ENCODE measurements at places on chromosomes 6 and 20.

- no peak for DNase-seq
Measured at GRCh38 chr6:6694368-6694780, 105.9 kb downstream of the LY86 start.

GRCh38 chr6:166627875-166628801 lies 1.1 kb upstream of the RPS6KA2 start:
- DNase-seq, result peak; percentile 79

- no peak for DNase-seq
Measured at GRCh38 chr20:63542031-63542559, 4.9 kb upstream of the PTK6 start.

GRCh38 chr6:397604-398003 lies 6.1 kb downstream of the IRF4 start:
- DNase-seq, result no peak

DNA sequence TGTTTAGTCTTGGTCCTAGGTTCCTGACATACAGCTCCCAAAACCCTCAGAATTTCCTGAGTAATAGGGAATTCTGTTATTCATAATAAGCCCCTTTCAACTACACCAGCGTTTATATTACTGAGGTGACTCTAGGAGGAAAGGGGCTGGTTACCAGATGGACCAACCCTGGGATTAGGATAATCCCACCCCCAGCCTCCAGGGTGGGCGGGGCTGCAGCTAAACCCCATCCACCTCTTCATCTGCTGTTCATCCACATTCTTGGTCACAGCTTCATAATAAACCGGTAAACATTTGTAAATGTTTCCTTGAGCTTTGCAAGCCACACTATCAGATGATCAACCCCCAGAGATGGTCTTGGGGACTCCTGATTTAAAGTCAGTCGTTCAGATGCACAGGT lies 38.3 kb downstream of the NINL start:
- DNase-seq, result no peak

- no peak for DNase-seq
Measured at GRCh38 chr20:40073535-40074111, 615.4 kb downstream of the MAFB start.

DNA sequence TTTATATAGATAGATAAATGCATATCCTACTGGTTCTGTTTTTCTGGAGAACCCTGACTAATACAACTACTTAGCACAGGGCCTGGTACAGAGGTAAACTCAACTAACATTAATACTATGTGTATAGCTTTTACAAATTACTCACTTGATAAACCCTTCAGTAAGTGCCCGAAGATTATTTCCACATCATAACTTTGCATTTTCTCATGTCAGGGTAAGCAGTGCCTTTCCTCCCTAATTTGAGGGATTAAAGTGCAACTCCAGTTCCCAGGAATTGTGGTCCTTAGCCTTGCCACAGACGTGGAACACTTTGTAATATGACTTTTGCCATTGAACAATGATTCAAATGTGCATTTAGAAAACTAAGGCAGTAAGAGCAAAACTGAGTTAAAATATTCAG lies 147.5 kb upstream of the SMLR1 start:
- DNase-seq, result no peak

GRCh38 chr6:38396209-38396608 lies 243.5 kb downstream of the BTBD9 start:
- DNase-seq, result no peak
